B cell (primary cell): ENCODE measurements at places on chromosomes 2 and 18. TPM values are rescaled to one million over a fixed set of nuclear protein-coding genes. Genes with fewer than 3 reads are reported as not detected.

The TYMS gene
- 0.34 and 0.49 TPM in 2 replicates for total RNA-seq

The RNU2-63P gene
- 8.9 and 9.3 TPM in 2 replicates for total RNA-seq

The RFX8 gene
- not detected in 2 replicates for total RNA-seq

The C2orf72 gene
- total RNA-seq: not detected in 2 replicates

The BOLL gene
- total RNA-seq: not detected in 2 replicates

The TGFA gene
- not detected in 2 replicates for total RNA-seq

The SCYGR8 gene
- total RNA-seq: not detected in 2 replicates

DNA sequence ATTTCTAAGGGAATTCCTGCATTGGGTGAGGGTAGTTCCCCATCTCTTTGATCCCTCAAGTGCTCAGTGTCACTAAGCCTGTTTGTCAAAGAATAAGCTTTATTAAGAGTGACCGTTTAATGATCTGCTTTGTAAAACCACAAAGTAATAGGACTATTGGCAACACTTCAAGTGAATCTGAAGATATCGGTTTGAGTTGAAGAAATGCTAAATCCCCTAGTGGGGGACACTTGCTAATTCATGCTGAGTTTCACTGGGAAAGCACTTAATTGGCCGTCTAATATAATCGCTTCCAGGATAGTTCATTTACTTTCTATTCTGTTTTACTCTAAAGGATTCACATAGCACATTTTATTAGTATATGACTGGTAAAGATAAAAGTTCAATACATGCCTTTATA, 54.4 kb downstream of the DTNA start:
- no peak for DNase-seq
- H3K4me3 ChIP-seq: no peak overlapping the region
- no peaks in the 10 kb centered on the region for H3K27me3 ChIP-seq
- H3K36me3 ChIP-seq: no peaks in the 10 kb centered on the region

DNA sequence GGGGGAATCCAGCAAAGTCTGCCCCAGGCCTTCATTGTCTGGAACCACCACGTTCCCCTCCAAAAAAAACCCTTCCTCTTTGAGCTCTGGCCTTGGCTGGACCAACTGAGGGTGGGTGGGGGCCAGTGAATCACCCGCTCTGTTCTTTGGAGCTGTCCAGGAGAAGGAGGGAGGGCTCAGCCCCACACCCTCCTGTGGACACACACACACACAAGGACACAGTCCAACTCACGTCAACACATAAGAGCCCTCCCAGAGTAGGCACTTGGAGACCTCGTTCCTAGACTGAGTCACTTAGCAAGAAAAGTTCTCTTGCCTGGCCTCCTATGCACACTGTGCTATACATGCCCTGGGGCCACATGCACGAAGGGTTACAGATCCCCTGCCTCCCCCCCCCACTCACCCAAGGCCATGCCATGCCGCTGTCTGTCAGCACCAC, 1.2 kb upstream of the TNS1 start:
- H3K27ac ChIP-seq: no peak overlapping the region
- no peak overlapping the region for H3K4me3 ChIP-seq
- no peaks in the 10 kb centered on the region for H3K36me3 ChIP-seq
- no peaks in the 10 kb centered on the region for H3K4me1 ChIP-seq

DNA sequence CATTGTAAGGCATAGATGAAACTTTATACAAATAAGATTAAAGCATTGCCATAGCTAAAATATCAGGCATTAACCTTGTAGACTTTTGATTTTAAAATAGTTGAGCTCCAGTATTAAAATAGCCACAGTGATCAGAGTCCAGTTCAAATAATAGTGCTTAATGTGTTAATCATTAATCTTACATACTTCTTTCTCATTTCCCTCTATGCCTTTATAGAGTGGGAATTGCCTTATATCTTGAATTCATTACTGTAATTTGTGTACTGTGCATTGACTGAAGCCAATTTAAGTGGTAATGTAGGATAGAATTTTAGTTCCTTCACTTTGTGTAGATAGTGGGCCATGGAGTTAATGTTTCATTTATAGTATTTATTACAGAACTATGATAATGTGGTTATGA, 549.2 kb upstream of the VWC2L start:
- no peaks in the 10 kb centered on the region for H3K27me3 ChIP-seq
- H3K36me3 ChIP-seq: no peaks in the 10 kb centered on the region
- no peaks in the 10 kb centered on the region for H3K4me1 ChIP-seq
- H3K27ac ChIP-seq: no peak overlapping the region

DNA sequence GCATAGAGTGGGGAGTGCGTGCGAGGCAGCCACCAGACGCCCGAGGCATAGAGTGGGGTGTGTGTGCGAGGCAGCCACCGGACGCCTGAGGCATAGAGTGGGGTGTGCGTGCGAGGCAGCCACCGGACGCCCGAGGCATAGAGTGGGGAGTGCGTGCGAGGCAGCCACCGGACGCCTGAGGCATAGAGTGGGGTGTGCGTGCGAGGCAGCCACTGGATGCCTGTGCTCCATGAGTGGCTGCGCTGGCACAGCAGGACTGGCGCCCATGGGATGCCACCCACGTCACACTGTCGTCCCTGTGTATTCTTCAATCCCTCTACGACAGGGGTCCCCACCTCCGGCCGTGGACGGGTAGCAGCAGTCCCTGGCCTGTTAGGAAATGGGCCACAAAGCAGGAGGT, 221.9 kb downstream of the HDAC4 start:
- H3K4me3 ChIP-seq: no peak overlapping the region
- no peaks in the 10 kb centered on the region for H3K27me3 ChIP-seq
- no peak overlapping the region for H3K27ac ChIP-seq
- no peaks in the 10 kb centered on the region for H3K36me3 ChIP-seq
- H3K4me1 ChIP-seq: no peaks in the 10 kb centered on the region

DNA sequence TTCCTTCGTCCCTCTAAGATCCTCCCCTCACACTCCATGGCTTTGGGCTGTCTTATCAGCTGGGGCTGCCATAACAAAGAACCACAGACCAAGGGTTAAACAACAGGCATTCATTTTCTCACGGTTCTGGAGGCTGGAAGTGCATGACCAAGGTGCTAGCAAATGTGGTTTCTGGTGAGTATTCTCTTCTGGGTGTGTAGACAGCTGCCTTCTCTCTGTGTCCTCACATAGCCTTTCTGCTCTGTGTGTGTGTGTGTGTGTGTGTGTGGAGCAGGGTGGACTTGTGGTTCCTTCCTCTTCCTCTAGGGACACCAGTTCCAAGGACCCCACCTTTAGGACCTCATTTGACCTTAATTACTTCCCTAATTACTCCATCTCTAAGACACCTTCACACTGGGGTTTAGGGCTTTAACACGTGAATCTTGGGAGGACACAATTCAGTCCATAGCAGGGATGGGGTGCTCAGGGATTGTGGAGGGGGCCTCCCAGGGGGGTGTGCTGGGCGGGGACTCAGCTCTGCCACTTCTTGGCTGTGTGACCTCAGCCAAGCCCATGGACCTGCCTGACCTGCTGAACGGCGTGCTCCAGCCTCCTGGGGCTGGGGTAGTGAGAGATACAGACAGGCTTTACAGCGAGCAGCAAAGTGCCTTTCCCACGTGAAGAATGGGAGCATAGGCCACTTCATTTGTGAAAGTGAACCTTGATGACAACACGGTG, 38.0 kb downstream of the ACKR3 start:
- no peak overlapping the region for H3K27ac ChIP-seq
- no peaks in the 10 kb centered on the region for H3K36me3 ChIP-seq
- DNase-seq: no peak

DNA sequence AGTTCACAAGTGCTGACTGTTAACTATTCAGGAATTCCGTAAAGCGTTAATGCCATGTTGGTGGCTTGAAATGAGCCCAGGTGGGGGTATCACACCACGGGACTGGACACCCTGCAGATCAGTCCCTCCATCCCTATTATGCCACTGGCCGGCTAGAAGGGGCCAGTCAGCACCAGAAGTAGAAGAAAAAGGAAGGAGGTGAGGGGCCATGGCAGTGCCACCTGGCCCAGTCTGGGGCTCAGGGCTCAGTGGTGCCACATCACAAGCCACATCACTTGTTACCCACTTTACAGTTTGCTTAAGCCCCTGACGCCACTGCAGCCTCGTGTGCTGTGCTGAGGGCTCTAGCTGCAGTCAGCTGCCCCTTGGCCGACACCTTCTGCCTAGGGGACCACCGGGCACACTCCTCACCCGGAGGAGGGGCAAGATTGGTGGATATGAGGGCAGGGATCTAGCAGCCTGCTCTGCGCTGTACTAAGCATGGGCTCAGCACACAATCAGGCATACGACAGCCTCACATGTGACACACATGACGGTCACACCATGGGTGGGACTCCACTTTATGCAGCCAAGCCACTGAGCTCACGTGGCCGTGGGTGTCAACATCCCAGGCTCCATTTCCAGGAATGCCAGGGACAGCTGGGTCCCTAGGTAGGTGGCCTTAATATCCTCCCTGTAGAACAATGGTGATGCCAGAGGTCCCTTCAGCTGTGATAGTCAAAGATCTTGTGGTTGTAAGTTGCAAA, 3.6 kb downstream of the LIMS2 start:
- H3K4me1 ChIP-seq: peaks cover 12% of the 10 kb centered on the region
- H3K4me3 ChIP-seq: no peak overlapping the region
- no peak overlapping the region for H3K27ac ChIP-seq
- H3K36me3 ChIP-seq: no peaks in the 10 kb centered on the region

GRCh38 chr2:221200184-221200839, 371.8 kb downstream of the EPHA4 start:
- DNase-seq: peak; percentile 19
- no peak overlapping the region for H3K27ac ChIP-seq
- no peaks in the 10 kb centered on the region for H3K36me3 ChIP-seq
- peaks cover 48% of the 10 kb centered on the region for H3K4me1 ChIP-seq

GRCh38 chr18:52242711-52243110, 97.3 kb upstream of the DCC start:
- no peak overlapping the region for H3K27ac ChIP-seq
- H3K4me1 ChIP-seq: no peaks in the 10 kb centered on the region
- no peak overlapping the region for H3K4me3 ChIP-seq

- peak overlapping the region; percentile 22 for H3K4me3 ChIP-seq
- no peak for DNase-seq
- no peaks in the 10 kb centered on the region for H3K36me3 ChIP-seq
- H3K4me1 ChIP-seq: peaks cover 13% of the 10 kb centered on the region
- H3K27ac ChIP-seq: no peak overlapping the region
Measured at GRCh38 chr2:42046819-42047487, 868 bp upstream of the PKDCC start.

- no peaks in the 10 kb centered on the region for H3K27me3 ChIP-seq
- H3K4me3 ChIP-seq: no peak overlapping the region
- DNase-seq: no peak
- H3K27ac ChIP-seq: no peak overlapping the region
Measured at GRCh38 chr2:38263293-38263692, 113.8 kb downstream of the ATL2 start.

DNA sequence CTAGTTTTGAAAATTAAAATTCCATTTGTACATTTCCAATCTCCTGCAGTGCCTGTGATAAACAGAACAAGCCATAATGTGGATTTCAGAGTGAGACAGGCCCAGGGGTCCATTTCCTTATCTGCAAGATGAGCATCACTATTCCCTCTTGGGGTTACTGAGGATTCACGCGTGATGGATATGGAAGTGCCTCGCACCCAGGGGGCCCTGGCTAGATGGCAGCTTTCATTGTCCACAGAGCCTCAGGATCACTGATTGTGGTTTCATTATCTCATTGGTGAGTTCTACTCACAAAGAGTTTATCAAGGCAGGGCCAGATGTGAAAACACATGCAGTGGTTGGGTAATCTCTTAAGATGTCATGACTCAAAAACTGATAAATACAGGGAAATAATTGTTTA, 11.6 kb downstream of the CNGA3 start:
- no peaks in the 10 kb centered on the region for H3K36me3 ChIP-seq
- H3K27me3 ChIP-seq: peaks cover 3% of the 10 kb centered on the region
- H3K27ac ChIP-seq: no peak overlapping the region
- H3K4me3 ChIP-seq: no peak overlapping the region

- H3K4me3 ChIP-seq: no peak overlapping the region
- no peak overlapping the region for H3K27ac ChIP-seq
- no peaks in the 10 kb centered on the region for H3K36me3 ChIP-seq
- H3K27me3 ChIP-seq: no peaks in the 10 kb centered on the region
Measured at GRCh38 chr2:145692971-145693478, 1173.1 kb upstream of the ZEB2 start.

GRCh38 chr18:10949655-10950054, 199.7 kb downstream of the PIEZO2 start:
- no peak overlapping the region for H3K4me3 ChIP-seq
- no peaks in the 10 kb centered on the region for H3K4me1 ChIP-seq
- no peak for DNase-seq
- H3K27ac ChIP-seq: no peak overlapping the region
- H3K36me3 ChIP-seq: no peaks in the 10 kb centered on the region

GRCh38 chr18:31042406-31043181, at the start of gene DSC3:
TSS of gene DSC3 (minus strand) at chr18:31042742. CDS start at chr18:31042660, 82 bp downstream.
- peaks cover 7% of the 10 kb centered on the region for H3K27me3 ChIP-seq
- no peak within 1 kb of the TSS for H3K27ac ChIP-seq
- no peak within 1 kb of the TSS for H3K4me3 ChIP-seq
- H3K4me1 ChIP-seq: no peaks in the 10 kb centered on the region

DNA sequence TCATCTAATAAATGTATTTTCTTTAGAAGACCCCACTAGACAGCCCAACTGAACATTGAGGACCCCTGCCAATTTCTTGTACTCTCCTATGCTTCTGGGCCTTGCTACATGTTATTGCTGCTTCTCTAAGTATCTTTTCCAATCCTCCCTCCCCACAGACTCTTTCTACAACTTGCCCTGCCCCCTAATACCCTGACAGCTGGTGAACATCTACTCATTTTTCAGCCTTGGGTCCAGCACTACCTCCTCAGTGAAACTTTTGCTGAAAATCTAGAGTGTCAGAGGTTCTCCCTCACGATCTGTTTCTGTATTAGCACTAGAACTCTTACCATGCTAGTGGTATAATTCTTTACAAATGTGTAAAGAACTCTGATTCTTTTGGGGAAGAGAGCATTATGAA, 106.8 kb upstream of the SIX3 start:
- H3K36me3 ChIP-seq: no peaks in the 10 kb centered on the region
- no peak overlapping the region for H3K4me3 ChIP-seq
- H3K27me3 ChIP-seq: no peaks in the 10 kb centered on the region
- no peak for DNase-seq

DNA sequence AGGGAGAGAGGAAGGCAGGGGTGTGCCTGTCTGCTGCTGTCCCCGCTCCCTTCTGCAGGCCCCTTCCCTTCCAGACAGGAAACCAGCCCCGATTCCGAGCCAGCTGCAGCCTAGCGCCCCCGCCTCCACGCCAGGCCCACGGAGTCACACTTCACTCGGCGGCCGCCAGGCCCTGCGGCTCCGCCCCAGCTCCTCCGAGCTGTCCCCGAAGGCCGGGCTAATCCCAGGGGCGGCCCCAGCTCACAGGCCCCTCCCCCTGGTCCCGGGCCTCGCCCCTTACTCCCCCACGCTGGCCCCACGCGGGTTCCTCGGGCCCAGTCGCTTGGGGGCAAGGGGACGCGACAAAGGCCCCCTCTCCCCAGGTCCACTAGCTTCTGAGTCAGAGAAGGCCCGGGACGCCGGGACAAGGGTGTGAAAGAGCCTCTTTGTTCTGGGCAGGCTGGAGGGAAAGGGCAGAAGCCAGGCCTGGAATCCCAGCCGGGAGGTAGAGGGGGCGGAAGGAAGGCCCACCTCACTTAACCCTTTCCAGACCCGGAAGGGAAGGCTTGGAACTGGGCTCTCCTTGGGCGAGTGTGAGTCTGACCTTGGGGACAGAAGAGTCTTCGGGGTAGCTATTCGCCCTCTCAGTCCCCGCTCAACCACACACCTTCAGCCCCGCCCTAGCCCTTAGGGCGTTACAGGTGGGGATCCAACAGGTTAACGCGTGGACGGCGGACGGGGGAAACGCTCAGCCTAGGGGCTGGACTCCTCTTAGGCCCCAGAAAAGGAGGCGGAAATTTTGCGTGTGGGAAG, 1.2 kb downstream of the RTKN start:
- peak overlapping the region; percentile 55 for H3K4me3 ChIP-seq
- peaks cover 20% of the 10 kb centered on the region for H3K27me3 ChIP-seq
- peak; percentile 78 for DNase-seq

- H3K27ac ChIP-seq: no peak overlapping the region
- H3K27me3 ChIP-seq: peaks cover 2% of the 10 kb centered on the region
- H3K4me3 ChIP-seq: no peak overlapping the region
- DNase-seq: no peak
Measured at GRCh38 chr2:127588241-127588640, 52.8 kb downstream of the MYO7B start.
